ENCODE measurements at places on chromosomes 7 and 10.

- DNase-seq, result no peak
Measured at GRCh38 chr10:636016-636730, 53.3 kb downstream of the DIP2C start.

DNA sequence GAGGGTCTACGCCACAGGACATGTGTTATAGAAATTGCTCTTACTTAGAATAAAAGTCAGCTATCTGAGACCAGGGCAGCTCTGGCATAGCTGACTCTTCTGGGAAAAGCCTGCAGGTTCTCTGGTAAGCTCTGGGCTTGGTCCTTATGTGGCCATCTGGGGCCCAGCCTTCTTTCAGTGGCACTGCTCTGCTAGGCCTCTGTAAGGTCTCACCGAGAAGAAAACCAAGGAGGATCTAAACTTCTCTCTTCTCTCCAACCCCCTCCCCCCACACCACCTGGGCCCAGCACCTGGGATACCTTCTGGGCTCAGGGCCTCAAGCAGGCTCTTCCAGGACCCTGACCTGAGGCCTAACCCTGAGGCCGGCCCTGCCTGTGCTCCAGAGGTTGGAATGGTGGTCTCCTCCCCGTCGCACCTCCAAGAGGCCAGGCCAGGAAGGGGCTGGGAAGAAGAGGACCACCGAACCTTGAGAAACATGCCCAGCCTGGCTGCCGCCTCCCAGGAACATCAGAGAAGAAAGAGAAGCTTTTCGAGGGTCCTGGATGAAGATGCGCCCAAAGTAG is 323.6 kb downstream of the GFRA1 start:
- DNase-seq, result no peak

- peak; percentile 75 for DNase-seq
Measured at GRCh38 chr7:40221836-40222235, 87.0 kb downstream of the SUGCT start.

GRCh38 chr7:32200646-32201045 is 130.4 kb upstream of the PDE1C start:
- DNase-seq, result no peak

DNA sequence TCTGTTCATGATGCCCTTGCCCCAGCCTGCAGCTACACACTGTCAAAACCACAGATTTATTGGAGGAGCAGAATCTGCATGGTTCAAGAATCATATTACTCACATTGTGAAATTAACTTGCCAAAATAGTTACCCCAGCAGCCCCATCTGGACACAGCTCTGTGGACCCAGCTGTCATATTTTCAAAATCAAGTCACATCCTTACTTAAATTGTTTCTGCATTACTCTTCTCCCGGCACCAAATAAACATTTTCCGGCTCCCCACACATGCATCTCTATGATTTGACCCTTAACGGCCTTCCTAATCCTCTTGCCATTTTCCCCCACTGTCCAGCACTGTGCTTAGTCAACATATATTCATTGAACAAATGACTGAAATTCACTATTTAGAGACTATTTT is 43.8 kb upstream of the GPR26 start:
- DNase-seq, result no peak

DNA sequence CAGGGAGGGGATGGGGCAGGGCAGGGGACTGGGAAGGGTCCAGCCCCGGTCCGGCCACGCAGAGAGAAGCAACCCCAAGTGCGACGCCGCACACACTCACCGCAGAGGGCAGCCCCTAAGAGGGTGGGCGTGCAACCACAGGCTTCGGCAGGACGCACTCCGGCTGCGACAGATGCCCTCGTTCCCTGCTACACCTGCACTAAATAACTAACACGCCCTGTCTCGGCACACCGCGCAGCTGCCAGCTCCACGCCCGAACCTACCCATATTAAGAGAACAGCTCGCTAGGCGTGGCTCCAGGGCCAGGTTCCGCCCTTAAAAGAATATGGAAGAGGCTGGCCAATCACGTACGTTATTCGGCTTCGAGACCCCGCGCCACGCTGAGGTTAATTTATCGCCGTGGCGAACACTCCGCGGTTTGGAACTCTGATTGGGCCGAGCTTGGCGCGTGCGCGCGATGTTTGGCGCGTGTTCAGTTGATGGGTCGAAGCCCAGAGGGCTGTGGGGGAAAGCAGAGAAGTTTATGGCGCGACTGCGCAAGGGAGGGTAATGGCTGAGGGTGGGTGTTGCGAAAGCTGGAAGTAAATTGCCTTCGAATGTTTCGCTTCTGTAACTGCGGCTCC is 91.1 kb downstream of the OR13A1 start:
- peak; percentile 48 for DNase-seq

GRCh38 chr10:6603142-6604125 is 23.4 kb upstream of the PRKCQ start:
- peak; percentile 81 for DNase-seq
